ENCODE measurements at places on chromosomes 11 and 22.

GRCh38 chr22:42623301-42623751, 8.6 kb upstream of the POLDIP3 start:
- DNase-seq: no peak

DNA sequence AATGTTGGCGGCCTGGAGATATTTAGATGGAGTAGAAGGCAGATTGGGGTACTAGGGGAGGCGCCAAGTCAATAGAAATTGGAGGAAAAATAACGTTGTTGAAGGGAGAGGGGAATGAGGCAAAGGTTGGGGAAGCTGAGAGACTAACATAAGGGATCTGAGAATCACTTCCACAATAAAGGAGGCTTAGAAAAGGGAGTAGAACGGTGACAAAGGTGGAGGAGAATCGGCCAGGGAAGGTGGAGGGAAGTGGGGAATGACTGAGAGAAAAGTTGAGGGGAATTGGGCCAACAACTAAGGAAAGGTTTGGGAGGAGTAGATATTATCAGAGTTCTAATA, 510 bp downstream of the PPME1 start:
- no peak for DNase-seq

- no peak for DNase-seq
Observed at GRCh38 chr22:28102151-28102812, 183.2 kb upstream of the PITPNB start.

DNA sequence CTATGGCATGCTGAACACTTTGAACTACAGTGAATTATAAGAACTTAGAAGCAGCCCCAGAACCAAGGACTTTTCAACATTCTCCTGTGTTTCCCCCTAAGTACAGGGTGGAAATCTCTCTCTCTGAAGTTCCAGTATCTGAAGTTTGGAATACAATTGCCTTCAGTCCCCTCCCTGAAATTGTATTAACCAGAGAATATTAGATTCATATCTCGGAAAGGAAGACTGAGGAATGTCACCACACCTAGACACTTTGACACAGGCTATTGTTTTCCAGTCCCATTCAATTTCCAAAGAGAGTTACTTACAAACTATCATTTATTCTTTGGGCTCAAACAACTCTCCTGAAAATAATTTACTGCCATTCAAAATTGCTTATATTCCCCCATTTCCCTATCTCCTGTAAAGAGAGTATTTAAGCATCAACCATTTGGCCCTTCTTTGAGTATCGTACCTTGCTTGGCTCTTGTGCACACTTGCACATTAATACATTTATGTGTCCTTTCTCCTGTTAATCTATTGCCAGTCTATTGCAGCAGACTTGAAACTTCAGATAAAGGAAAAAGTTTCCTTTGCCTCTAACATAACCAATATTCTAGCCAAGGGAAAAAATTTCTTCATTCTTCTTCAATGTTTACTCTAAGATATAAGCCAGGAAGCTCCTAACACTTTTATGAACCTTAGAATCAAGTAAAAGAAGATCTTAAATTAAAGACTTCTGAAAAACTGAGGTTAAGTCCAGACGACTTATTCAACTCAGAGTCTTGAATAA, 402.4 kb upstream of the DDI1 start:
- DNase-seq: no peak

GRCh38 chr11:115276799-115277198, 227.4 kb downstream of the CADM1 start:
- DNase-seq: no peak

DNA sequence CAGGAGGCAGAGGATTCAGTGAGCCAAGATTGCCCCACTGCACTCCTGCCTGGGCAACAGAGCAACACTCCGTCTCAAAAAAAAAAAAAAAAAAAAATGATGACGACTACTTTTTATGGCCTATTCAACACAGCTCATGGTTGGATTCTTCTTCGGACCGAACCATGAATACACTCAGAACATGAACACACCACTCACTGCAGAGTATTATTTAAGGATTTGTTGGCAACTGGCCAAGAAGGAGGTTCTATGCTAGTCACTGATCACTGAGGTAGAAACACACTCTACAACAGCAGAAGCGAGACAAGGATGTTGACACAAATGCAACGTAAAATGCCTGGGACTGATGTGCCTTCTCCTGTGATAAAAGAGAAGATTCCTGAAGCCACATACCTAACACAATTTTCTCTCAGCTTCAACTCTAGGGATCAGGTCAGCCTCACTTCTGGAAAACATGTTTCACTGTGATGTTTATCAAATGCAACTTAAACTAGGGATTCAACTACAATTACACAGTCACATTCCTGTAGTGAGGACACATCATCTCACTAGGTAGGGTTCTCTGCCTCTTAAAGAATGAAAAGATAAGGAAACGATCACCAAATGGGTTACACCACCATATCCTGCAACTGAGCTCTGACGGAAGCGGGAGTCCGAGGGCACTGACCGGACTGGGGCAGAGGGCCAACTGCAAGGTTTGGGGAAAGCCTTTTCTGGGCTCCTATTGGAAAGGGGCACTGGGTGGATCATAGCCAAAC, 82.5 kb downstream of the SGSM3 start:
- no peak for DNase-seq

GRCh38 chr11:117535201-117535849, 207.7 kb downstream of the CEP164 start:
- no peak for DNase-seq

All from stimulated activated CD4-positive, alpha-beta T cell treated with anti-CD3 and anti-CD28 coated beads, Interleukin-4, amount 100 ng/mL, for 1 hour (primary cell).